ENCODE measurements at places on chromosomes 2 and 18. TPM values are rescaled to one million over a fixed set of nuclear protein-coding genes. Genes with fewer than 3 reads are reported as not detected.

ANKRD30BL gene
- total RNA-seq, result not detected

TRIM54 gene
- not detected for total RNA-seq

CBLN2 gene
- not detected for total RNA-seq

GRCh38 chr2:58047373-58047935, 848 bp downstream of the VRK2 start:
- no peaks in the 10 kb centered on the region for H3K36me3 ChIP-seq
- H3K27me3 ChIP-seq, result no peaks in the 10 kb centered on the region
- peaks cover 8% of the 10 kb centered on the region for H3K4me1 ChIP-seq

GRCh38 chr2:223071139-223071538, 19.1 kb downstream of the KCNE4 start:
- H3K4me3 ChIP-seq, result no peak overlapping the region
- no peak for DNase-seq
- no peaks in the 10 kb centered on the region for H3K27me3 ChIP-seq

GRCh38 chr18:52499644-52500043, 159.6 kb downstream of the DCC start:
- no peak for DNase-seq
- H3K4me1 ChIP-seq, result no peaks in the 10 kb centered on the region
- H3K4me3 ChIP-seq, result no peak overlapping the region
- no peaks in the 10 kb centered on the region for H3K27me3 ChIP-seq
- no peaks in the 10 kb centered on the region for H3K36me3 ChIP-seq

DNA sequence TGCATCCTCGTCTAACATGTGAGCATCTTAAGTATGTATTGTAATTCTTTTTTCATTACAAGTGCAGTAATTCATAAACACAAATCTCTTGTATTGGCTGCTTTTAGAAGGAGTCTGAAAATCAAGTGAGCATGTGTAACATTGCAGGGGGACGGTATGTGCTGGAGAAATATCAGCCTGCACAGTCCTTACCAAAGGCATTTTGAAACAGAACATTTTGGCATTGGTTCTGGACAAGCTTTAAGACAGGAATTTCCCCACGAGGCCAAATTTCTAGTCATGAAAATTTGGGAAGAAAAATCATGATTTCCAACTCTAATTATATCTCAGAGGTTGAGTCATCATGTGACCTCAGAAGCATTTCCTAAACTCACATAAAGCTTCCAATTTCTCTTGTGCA, 24.7 kb upstream of the NRP2 start:
- no peak overlapping the region for H3K27ac ChIP-seq
- no peaks in the 10 kb centered on the region for H3K27me3 ChIP-seq
- peaks cover 20% of the 10 kb centered on the region for H3K4me1 ChIP-seq
- H3K4me3 ChIP-seq, result no peak overlapping the region
- H3K36me3 ChIP-seq, result no peaks in the 10 kb centered on the region

- no peaks in the 10 kb centered on the region for H3K36me3 ChIP-seq
- peaks cover 14% of the 10 kb centered on the region for H3K27me3 ChIP-seq
- DNase-seq, result peak; percentile 59
- H3K4me1 ChIP-seq, result peaks cover 10% of the 10 kb centered on the region
These were observed 786 bp upstream of the TMEM200C start for GRCh38 chr18:5895876-5896740.

- H3K36me3 ChIP-seq, result no peaks in the 10 kb centered on the region
- no peak overlapping the region for H3K27ac ChIP-seq
- peak; percentile 98 for DNase-seq
- H3K4me1 ChIP-seq, result peaks cover 9% of the 10 kb centered on the region
- H3K27me3 ChIP-seq, result peaks cover 22% of the 10 kb centered on the region
These were observed 33.2 kb upstream of the CWC22 start for GRCh38 chr2:180040146-180040925.

GRCh38 chr2:46980786-46981573, 65.4 kb upstream of the MCFD2 start:
- no peak overlapping the region for H3K27ac ChIP-seq
- H3K27me3 ChIP-seq, result no peaks in the 10 kb centered on the region
- H3K4me3 ChIP-seq, result no peak overlapping the region
- H3K36me3 ChIP-seq, result peaks cover 27% of the 10 kb centered on the region
- no peak for DNase-seq
- H3K4me1 ChIP-seq, result peaks cover 33% of the 10 kb centered on the region

DNA sequence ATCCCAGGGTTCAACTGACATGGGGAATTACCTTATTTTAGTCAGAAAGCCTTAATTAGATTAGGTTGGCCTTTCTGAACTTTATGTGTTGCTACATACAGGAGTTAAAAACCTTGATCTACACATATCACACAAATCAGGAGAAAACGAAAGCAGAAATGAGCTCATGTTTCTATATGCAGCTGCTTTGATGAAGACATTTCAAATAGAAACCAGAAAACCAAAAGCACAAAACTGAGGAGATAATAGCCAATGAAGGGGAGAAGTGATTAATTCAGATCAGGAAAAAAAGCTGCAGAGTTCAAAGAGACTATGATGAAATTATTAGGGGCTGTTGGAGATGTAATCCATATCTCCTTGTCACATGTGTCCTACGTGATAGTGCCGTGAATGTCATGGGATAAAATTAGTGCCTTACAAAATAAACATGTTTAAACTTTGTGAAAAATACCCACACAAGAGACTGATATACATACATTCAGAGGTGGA, 255.0 kb downstream of the CAMKMT start:
- no peak for DNase-seq
- H3K4me1 ChIP-seq, result no peaks in the 10 kb centered on the region
- no peak overlapping the region for H3K27ac ChIP-seq
- no peak overlapping the region for H3K4me3 ChIP-seq

DNA sequence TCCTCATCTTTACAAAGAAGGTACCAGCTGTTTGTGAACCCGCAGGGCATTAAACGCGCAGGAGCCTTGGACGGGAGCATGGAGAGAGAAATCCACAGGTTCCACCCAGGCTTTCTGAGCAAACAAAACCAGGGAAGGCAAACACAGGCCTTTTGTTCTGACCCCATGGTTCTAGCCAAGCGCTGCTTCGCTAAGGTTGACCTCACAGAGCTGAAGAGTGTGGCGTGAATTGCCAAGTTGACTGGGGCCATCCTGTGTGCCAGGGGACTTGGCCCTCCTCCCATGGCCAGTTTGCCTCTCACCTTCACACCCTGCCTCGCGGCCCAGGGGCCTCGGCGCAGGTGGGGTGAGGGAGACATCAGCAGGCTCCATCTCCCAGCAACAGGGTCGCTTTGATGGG, 74.1 kb downstream of the VAPA start:
- no peak overlapping the region for H3K4me3 ChIP-seq
- DNase-seq, result no peak
- no peaks in the 10 kb centered on the region for H3K36me3 ChIP-seq
- H3K27ac ChIP-seq, result no peak overlapping the region

GRCh38 chr2:109560265-109560664, 53.5 kb downstream of the SEPTIN10 start:
- no peaks in the 10 kb centered on the region for H3K27me3 ChIP-seq
- H3K27ac ChIP-seq, result peak overlapping the region; percentile 10
- peaks cover 10% of the 10 kb centered on the region for H3K4me1 ChIP-seq
- peak; percentile 48 for DNase-seq
- H3K4me3 ChIP-seq, result no peak overlapping the region

DNA sequence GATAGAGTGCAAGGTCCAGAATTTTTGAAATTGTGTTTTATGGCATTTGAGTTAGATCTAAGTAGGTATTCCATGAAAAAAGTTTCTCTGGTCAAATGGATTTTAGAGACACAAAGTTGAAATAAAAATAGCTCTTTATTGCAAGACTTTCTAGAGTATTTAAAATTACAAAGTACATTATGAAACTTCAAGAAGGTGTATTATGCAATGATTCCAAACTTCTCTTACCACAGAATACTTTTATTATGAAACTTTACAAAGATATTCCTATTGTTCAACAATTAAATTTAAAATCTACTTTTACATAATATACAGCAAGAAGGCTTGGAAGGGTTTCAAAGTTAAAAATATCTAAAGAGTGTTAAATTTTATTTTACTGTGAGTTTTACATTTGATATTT, 65.9 kb downstream of the CALCRL start:
- H3K36me3 ChIP-seq, result no peaks in the 10 kb centered on the region
- DNase-seq, result no peak
- no peaks in the 10 kb centered on the region for H3K4me1 ChIP-seq
- no peak overlapping the region for H3K4me3 ChIP-seq
- H3K27ac ChIP-seq, result no peak overlapping the region
- no peaks in the 10 kb centered on the region for H3K27me3 ChIP-seq

- no peak overlapping the region for H3K27ac ChIP-seq
- DNase-seq, result no peak
- H3K36me3 ChIP-seq, result no peaks in the 10 kb centered on the region
- H3K4me3 ChIP-seq, result no peak overlapping the region
- H3K4me1 ChIP-seq, result peaks cover 6% of the 10 kb centered on the region
These were observed 17.3 kb downstream of the KLHL29 start for GRCh38 chr2:23402205-23402740.

DNA sequence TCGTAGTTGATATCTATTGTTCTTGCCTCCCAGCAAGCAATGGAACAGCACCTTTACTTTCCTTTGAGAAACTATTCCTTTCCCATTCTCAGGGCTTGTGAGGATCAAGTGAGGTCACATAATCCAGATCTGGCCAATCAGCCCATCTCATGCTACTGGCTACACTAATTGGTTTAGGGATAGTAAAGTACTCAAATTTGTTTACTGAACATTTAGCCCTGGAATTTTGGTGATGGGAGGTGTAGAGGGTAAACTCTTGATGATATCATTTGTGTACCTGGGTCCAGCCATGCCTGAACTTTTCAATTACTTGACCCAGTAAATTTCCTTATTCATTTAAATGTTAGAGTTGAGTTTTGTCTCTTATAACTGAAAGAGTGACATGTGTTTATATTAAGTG, 195.8 kb upstream of the TNP1 start:
- peaks cover 29% of the 10 kb centered on the region for H3K4me1 ChIP-seq
- no peak for DNase-seq
- no peak overlapping the region for H3K4me3 ChIP-seq
- H3K36me3 ChIP-seq, result no peaks in the 10 kb centered on the region
